ENCODE measurements at places on chromosomes 4 and X.

DNA sequence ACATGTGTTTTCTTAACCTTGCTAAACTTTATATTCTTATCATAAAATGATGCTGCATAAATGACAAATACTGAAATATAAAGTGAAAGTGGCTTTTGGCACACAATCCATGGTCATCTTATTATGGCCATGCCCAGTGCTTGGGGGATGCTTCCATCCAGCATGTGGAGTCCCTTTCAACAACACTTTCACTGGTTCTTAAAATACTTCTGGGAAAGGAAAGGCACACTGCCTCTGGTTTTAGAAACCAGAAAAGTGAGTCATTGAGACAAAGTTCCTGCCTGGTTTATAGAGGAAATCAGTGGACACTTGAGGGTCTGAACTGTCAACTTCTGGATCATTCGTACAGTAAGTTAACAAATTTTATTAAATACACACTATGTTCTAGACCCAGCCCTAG, 248.0 kb upstream of the ADAMTS3 start:
- DNase-seq, result peak; percentile 17

GRCh38 chrX:134932528-134933217, 58.1 kb upstream of the SMIM10 start:
- DNase-seq, result peak; percentile 82

GRCh38 chrX:2801223-2801622, 27.5 kb upstream of the GYG2 start:
- DNase-seq, result no peak

- peak; percentile 21 for DNase-seq
Observed at GRCh38 chr4:94341481-94342370, 910 bp downstream of the HPGDS start.

- no peak for DNase-seq
Observed at GRCh38 chr4:11487139-11487538, 58.4 kb upstream of the HS3ST1 start.

DNA sequence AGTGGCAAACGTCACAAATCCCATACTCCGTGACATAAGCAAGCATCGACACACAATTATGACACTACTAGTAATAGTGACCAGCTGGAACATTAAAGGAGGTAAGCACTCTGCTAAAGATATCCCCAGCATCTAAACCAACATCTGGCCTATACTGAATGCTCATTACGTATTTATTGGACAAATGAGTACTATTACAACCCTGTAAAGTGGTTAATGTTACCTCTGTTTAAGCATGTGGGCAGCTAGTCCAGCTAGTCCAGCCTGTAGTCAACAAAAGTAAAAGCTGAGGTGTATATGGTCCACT, 419 bp upstream of the RPGR start:
- DNase-seq, result no peak

GRCh38 chr4:142721187-142721586, 124.9 kb downstream of the INPP4B start:
- DNase-seq, result peak; percentile 37

DNA sequence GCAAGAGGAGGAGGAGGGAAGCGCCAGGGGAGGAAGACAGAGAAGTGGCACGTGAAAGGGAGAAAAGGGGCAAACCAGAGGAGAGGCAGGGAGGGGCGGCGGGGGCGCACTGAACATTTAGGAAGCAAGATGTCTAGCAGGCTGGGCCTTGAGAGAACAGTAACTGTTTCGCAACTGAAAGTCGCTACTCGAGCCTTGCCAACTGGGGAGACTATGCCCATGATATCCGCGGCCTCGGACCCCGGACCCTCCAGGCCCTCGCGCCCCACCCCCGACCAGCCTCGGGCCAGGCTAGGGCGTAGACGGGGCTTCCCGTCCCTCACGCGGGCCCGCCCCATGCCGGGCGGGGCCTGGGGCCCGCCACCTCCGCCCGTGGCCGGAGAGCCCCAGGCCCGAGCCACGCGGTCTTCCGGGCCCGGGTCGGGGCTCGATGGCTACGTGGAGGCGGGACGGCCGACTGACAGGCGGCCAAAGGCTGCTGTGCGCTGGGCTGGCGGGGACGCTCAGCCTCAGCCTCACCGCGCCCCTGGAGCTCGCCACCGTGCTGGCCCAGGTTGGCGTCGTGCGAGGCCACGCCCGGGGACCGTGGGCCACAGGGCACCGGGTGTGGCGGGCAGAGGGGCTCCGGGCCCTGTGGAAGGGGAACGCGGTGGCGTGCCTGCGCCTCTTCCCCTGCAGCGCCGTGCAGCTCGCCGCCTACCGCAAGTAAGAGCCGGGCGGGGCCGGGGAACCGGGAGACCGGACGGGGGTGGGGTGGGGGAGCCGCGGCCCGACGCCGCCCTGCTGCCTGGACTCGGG, at the start of gene SLC25A43:
SLC25A43 (plus strand) TSS at position 363 of the 798 bp plus-strand sequence; CDS start at position 431, 68 bp downstream.
- DNase-seq, result peak; percentile 30

DNA sequence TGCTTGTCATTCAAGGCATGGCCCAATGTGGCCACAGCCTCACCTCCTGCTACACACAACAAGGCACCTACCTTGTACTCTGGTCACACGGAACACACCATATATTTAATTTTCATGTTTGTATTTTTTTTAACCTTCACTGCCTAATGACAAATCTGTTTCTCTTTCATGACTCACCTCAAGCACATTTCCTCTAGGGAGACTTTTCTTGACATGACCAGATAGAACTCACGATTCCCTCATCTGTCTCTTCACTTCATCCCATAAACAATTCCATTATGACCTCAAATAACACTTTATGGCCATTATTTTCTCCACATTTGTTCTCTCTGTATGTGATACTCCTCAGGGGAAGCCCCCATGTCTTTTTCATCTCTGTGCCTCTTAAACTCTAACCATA, 11.1 kb downstream of the DRP2 start:
- DNase-seq, result peak; percentile 38

- DNase-seq, result no peak
Observed at GRCh38 chrX:113800955-113801354, 782.9 kb upstream of the HTR2C start.

DNA sequence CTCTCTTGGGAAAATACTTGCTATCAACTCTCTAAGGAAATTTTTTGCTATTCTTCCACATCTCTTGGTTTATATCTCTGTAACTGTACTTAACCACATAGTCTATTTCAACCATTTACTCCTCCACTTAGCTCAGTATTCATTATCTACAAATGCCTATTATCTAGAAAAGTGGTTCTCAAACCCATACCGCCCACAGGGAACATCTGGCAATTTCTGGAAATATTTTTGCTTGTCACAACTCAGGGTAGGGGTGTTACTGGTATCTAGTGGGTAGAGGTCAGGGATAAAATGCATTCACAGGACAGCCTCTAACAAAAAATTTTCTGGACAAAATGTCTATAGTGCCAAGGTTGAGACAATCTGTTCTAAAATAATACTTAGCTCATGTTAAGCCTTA, 14.4 kb downstream of the ATRX start:
- DNase-seq, result no peak

- peak; percentile 9 for DNase-seq
Observed at GRCh38 chrX:21781525-21781924, 23.6 kb upstream of the SMPX start.

GRCh38 chr4:127783026-127783769, 1.1 kb downstream of the HSPA4L start:
- DNase-seq, result peak; percentile 23

DNA sequence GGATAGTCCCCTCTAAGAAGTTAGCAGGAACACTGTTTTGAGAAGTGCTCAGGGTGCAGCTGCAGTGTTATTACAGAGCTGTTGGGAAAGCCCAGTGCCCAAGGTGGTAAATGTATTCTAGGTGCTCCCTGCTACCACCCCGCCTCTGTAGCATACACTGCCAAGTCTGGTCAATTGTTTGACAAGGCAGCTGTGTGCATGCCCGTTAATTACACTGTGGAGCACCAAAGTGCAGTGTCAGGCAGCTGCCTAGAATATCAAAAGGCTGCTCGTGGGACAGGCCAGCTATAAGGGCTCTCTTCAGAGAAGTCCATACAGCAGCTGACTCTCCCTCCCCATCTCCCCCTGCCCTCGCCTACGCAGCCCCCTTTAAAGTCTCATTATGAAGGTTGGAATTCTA, 99.9 kb upstream of the KLHL13 start:
- no peak for DNase-seq

- no peak for DNase-seq
Observed at GRCh38 chrX:42093756-42094155, 170.4 kb upstream of the CASK start.

- peak; percentile 36 for DNase-seq
Observed at GRCh38 chr4:101205916-101206315, 141.4 kb downstream of the PPP3CA start.

- DNase-seq, result no peak
Observed at GRCh38 chrX:71109051-71109450, 2.3 kb downstream of the IL2RG start.

DNA sequence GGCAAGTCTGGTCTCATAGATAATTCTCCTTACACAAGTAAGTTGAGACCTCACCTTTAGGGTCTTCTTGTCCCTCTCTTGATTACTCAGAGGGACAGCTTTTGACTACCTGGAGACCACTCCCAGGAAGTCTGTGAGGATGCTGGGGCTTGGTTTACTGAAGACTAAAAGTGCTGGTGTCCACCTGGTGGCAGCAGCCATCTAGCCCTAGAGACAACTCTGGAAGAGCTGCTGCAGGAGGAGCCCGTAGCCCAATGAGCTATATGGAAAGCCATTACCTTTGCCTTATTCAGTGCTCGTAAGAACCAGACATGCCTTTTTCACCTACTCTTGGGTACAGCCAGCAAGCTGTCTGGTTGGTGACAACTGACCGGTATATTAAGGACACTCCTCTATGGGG, 7.3 kb downstream of the FGFBP2 start:
- DNase-seq, result peak; percentile 18

DNA sequence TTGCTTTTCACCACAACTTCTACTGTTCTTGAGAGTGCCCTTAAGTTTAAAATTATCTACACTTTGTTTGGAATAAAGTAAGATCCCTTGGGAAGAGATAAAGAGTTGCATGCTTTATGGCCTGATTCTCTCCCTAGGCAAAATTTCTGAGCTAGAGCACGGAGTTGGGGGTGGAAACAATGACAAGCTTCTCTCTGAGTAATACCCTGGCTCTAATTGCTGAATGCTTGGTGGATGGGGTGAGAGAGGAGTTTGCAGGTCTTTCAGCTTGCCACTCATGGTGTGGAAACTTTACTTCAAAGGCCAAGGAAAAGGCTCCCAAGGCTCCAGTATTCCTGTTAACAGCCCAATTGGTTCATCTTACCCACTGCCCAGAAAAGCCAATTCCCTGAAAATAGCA, 26.1 kb upstream of the PRDM8 start:
- peak; percentile 71 for DNase-seq

DNA sequence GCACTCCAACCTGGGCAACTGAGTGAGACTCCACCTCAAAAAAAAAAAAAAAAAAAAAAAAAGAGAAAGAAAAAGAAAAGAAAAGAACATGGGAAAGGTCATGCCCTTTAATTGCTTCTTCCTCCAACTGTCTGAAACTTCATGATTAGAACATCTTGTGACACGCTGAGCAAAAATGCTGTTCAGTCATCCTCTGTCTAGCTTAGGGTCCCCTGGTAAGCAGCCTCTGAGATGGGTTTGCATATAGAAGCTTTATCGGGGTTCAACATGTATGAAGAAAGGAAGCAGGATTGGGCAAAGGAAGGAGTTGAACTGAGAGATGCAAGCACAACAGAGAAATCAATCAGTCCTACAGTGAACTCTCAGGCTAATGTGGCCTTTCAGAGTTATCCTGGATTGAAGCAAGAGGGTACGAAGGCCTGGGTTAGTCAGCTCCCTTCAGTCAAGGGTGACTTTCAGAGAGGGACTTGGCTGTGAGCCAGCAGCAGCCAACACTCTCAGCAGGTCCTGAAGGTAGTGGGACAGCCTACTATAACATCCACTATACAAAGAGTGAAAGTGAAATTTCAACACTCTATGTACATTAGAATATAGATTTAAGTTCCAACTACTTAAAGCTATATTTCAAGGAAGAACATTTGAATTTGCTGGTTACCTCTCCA, 11.4 kb downstream of the MAOB start:
- no peak for DNase-seq

DNA sequence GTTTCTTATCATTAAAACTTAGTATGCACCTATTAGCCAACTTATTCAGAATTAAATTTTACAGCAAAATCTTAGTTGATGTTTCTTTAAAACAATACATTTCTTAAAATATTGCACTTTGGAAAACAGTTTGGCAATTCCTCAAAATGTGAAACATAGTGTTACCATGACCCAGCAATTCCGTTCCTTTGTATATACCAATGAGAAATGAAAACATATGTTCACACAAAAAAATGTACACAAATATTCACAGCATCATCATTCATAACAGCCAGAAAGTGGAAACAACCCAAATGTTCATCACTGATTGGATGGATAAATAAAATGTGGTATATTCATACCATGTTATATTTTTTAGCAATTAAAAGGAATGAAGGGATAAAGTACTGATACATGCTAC, 50.2 kb downstream of the WDR44 start:
- DNase-seq, result peak; percentile 1

DNA sequence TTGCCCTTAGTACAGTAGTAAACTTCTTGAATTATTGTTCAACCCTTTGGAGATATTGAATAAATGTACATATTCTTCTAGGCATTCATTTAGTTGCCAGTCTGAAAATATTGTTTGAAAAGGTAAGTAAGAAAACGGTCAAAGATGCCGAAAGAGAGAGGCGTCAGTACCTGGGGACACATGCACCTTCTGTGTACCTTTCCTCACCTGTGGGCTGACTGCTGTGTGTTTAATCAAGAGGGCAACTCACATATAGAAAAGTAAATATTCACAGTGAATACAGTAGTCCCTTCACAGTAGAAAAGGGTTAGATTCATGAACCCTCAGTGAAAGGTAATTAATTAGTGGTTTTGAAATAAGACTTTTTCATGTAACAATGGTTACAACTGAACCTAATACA, 6.9 kb downstream of the ANXA10 start:
- DNase-seq, result no peak

GRCh38 chr4:154738426-154738825, 5.4 kb upstream of the LRAT start:
- DNase-seq, result no peak

DNA sequence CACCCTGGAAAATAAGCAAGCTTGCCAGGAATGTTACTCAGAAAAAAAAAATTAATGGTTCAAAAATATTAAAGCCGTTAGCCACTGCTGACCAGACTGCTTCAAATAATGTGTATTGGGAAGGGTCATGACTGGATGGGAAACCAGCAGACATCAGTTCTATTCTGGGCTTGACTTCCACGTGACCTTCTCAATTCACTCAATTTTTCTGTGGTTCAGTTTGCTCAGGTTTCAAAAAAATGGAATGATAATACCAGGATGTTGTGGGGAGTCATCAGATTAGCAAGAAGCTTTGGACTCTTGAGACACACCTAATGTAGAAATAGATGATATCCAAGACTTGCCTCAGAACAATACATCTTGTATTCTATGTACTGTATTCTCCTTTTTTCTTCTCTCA, 541.9 kb upstream of the BOD1L1 start:
- peak; percentile 61 for DNase-seq

Measured in fibroblast of upper back skin (primary cell).